ENCODE measurements at places on chromosomes 12 and 14.

DNA sequence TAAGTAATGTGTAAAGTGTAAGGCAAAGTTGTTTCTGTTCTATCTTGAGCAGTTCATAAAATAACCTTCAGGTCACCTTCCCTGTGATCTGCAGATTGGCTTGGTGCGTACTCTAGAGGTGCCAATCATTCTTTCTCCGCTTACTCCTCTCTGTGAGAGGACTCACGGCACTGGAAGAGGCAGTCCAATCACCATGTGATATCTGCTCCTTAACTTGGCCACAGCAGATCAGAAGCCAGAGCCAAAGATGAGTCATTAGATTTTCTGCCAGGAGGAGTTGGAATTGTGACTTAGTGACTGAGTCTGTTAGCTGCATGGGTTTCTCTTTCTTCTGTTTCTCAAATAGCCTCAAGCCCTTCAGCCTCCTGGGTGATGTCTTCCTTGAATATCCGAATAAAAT is 165.5 kb downstream of the SLC41A2 start:
- DNase-seq = no peak

DNA sequence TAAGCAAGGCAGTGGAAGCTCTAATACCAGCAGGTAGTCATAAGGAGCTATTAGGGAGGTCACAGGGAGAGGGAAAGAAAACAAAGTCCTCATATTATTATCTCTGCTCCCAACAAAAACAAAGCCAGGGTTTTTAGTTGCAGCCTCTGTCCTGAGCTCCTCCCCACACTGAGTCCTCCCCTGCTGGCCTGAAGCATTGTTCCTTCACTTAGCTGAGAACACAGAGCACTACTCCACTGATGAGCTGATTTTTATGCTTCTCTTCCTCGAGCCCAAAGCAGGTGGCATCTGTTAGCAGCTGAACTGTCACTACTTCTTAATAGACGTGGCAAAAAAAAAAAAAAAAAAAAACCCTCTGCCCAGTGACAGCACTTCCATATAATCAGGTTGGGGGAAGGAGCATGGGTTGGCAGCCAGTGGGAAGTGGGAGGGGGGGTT is 10.5 kb upstream of the STAC3 start:
- no peak for DNase-seq

GRCh38 chr14:24224618-24225071 is 7.5 kb downstream of the NEDD8 start:
- no peak for DNase-seq

- no peak for DNase-seq
Measured at GRCh38 chr12:18361433-18361832, 100.1 kb downstream of the PIK3C2G start.

DNA sequence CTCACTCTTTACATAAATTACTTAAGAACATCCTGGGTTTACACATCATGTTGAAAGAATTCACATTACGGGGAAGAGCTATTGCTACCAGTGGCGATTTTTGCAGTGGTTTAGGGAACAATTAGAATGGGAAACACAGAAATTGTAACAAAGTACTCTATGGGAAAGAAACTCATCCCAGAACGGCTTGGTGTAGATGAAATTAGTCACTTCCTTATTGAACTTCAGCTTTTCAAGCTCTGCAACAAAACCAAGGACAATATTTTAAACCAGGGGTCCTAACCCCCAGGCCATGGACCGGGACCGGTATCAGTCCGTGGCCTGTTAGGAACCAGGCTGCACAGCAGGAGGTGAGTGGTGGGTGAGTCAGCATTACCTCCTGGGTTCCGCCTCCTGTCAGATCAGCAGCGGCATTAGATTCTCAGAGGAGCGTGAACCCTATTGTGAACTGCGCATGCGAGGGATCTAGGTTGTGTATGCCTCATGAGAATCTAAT is 32.3 kb upstream of the FICD start:
- DNase-seq = no peak

GRCh38 chr12:968545-968944 is 19.1 kb upstream of the RAD52 start:
- DNase-seq = no peak

GRCh38 chr12:93877446-93877845 is 200.3 kb downstream of the CRADD start:
- no peak for DNase-seq

DNA sequence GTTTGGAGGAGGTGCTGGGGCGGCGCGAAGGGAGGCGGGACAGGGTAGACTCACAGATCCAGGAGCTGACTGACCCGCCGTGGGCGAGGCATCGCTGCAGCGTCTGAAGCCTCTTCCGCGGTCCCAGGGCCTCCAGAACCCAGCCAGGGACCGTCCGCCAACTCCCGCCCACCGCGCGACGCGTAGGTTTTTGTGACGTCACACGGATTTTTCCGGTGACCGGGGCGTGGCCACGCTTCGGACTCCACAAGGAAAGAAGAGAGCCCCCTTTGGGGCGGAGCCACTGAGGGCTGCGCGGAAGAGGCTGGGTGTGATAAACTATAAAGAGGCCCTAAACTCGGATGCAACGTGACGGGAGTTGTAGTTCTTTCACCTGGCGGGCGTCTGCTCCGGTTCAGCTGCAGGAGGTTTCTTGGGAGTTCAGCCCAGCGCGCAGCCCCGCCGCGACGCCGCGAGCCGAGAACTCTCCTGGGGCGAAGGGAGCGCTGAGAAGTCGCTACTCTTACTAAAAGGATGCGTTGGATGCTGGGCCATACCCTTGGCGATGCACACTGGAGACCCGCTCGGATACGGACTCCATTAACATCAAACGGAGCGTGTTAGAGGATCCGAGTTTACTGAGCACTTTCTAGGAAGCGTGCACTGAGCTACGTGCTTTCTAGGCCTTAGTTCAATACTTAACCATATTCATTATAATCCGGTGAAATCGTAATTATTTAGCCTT is at the start of gene AMN1:
TSS of gene AMN1 (minus strand) at position 105 of the 724 bp plus-strand sequence. CDS start at position 92, 13 bp downstream.
- peak; percentile 97 for DNase-seq

DNA sequence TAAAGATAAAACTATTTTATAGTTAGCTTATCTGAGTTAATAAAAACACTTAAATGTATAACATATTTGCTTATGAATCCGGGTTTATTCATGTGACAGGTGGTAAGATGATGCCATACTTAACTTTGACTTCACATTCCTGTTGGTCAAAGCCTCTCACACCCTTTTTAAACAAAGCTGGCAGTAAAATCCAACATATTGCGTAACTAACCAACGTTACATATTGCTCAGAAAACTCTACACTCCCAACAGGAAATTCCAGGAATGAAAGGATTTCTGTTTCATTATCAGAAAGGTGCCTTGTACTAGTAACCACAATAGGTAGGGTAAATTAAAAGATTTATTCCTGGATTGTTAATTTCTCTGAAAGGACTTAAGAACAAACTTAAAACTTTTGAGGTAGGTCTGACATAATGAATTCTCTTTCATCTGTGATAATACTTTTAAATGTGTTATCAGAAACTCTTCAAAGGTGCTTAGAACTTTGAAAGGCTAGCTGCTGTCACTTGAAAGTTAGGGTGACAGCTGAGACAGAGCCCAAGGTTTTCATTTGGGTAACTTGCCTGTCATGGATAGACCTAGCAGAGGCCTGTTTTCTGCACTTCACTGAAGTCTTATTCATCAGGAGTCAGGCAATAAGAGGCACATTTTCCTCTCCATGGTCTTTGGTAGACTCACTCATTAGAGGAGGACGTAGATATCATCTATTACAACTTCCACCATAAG is 23.8 kb upstream of the CATSPERB start:
- DNase-seq = no peak

GRCh38 chr12:124620606-124621295 is 53.3 kb upstream of the NCOR2 start:
- no peak for DNase-seq

DNA sequence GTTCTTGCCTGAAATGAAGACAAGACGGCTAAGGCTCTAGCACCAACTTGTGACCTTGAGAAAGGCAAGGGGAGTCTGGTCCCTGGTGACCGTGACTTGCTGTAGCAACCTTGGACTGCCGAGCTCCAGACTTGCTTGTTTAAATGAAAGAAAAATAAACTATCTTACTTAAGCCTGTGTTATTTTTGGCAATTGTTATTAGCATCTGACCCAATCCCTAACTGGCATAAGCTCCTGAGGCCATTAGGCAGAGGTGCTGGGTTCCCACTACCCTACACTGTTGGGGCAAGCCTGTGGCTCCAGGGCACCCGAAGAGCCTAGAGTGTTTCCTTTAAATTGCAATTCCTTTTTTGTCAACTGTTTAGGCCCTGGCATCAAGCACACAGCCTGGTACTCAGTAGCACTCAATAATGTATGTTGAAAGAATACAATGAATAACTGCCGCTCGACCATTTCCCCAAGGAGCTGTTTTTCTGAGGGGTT is 106.9 kb upstream of the HIF1A start:
- no peak for DNase-seq

- DNase-seq = no peak
Measured at GRCh38 chr14:94045563-94046345, 19.6 kb downstream of the OTUB2 start.

DNA sequence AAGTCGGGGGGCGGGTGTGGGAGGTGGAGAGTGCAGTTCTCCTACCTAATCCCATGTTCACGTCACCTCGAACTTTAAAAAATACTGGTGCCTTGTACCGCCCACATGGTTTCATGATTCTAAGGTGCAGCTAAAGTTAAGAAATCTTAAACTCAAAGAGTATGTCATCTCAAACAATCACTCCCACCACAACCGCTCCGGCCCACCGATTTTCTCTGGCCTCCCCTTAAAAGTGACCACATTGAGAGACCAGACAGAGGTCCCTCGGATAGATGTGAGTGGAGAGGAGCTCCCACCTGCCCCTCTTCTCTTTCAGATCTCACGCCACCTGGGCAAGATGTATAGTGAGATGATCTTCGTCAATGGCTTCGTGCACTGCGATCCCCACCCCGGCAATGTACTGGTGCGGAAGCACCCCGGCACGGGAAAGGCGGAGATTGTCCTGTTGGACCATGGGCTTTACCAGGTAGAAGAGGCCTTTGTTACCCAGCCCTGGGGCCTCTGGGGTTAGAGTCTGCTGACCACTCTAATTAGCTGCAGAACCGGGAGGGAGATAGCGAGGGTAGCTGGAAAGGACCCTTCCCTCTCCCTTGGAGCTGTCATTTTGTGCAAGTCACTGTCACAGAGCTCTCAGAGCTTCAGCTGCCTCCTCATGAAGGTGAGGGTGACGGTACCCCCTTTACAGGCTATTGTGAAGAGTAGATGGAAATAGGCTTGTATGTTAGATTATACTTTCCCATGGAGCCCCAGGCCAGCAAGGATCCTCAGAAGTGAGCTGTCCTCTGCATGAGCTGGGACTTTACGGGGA is 124.4 kb downstream of the ADCK1 start:
- no peak for DNase-seq

GRCh38 chr14:103820908-103821307 is 26.5 kb downstream of the PPP1R13B start:
- DNase-seq = no peak

DNA sequence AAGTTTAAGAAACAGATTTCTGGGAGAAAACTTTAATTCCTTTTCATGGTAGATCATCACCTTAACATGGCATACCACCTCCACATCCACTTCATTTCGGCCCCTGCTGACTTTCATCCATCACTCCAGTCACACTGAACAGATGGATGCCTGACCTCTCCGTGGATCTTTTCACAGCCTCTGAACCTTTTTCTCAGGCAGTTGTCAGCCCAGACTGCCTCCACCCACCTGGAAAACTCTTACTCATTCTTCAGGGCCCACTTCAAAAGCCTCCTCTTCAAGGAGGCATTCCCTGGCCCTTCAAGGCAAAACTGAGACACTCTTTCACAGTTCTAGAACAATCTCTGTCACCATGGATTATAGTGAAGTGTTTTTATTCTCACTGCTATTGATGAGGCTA is 52.9 kb downstream of the GXYLT1 start:
- no peak for DNase-seq

- no peak for DNase-seq
Measured at GRCh38 chr12:32357601-32358249, 41.6 kb upstream of the FGD4 start.

DNA sequence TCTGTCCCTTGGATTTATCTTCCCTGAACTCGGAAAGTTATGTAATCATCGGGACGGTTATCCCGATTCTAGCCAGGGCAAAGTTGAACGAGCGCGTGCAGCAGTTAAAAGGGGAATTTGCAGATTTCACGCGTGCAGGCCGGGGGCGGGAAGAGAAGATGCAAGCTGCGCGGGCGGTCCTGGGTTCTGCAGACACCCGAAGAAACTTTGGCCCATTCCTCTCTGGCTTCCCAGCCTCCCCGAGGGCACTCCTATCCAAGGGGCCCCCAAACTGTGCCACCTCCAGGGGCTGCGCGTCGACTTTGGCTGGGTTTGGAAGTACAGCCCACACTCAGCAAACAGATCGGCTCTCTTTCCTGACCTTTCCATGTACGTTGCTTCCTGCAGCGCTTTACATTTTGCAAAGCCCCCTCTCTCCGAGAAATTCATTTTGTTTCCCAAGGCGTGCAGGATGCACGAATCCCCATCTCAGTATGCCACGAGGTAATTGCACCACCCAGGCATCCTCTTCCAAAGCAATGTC is 941 bp upstream of the PPP1CC start:
- no peak for DNase-seq

DNA sequence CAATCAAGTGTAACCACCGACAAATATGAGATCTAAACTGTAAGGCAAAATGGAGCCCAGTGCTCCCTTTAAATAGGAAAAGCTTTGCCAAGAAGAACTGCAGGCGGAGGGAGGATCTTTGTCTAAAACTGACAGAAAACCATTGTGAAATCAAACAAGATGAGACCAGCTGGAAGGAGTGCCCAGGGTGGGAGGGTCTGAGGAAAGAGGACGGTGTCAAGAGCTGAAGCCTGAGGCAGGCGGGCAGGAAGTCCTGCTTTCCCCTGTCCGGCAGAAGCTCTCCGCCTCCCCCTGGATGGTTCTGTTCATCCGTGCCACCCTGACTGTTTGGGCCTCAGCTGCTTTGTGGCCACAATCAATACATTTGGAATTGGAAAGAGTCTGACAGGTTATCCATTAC is 37.5 kb downstream of the CDC42BPB start:
- DNase-seq = no peak

- no peak for DNase-seq
Measured at GRCh38 chr12:39230086-39230485, 212.8 kb downstream of the KIF21A start.

- no peak for DNase-seq
Measured at GRCh38 chr12:92898755-92899154, 30.3 kb downstream of the EEA1 start.

DNA sequence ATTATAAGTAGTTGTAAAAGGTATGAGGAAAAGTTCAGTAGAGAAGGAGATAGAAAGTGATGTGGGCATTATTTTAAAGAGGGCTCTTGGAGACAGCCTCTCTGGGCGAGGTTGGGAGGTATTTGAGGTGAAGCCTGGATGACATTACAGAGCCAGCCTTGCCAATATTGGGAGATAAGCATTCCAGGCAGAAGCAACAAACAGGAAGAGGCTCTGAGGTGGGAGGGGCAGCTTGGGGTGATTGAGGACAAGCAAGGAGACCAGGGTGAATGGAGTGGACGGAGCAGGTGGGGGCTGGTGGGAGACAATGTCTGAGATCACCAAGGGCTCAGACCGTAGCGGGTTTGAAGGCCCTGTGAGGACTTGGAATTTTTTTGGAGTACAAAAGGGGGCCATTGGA is 87.3 kb downstream of the DYRK2 start:
- DNase-seq = no peak

DNA sequence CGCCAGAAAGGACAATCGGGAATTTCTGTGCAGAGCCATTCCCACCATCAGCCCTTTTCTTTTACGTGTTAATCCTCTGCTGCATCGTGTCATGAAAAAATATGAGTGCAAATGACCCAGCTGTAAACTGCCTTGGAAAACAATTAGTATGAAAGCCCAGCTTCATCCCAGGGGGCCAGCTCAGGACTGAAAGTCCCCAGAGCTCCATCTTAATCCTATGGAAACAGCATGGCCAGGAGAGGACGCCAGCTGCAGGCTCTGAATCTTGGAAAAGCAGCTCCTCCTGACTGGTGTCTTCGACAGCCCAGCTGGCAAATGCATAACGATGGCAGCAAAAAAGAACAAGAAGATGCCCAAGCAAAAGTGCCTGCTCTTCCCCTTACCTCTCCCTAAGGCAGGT is 191.5 kb downstream of the NTF3 start:
- no peak for DNase-seq

All from stimulated activated CD8-positive, alpha-beta memory T cell treated with anti-CD3 and anti-CD28 coated beads, Interleukin-4, amount 100 ng/mL, for 1 hour (primary cell).